ENCODE measurements at places on chromosomes 5 and 9. TPM values are rescaled to one million over a fixed set of nuclear protein-coding genes. Genes with fewer than 3 reads are reported as not detected.
A peak's percentile ranks its signal among the peaks of the same experiment; 100 is the strongest.

DNA sequence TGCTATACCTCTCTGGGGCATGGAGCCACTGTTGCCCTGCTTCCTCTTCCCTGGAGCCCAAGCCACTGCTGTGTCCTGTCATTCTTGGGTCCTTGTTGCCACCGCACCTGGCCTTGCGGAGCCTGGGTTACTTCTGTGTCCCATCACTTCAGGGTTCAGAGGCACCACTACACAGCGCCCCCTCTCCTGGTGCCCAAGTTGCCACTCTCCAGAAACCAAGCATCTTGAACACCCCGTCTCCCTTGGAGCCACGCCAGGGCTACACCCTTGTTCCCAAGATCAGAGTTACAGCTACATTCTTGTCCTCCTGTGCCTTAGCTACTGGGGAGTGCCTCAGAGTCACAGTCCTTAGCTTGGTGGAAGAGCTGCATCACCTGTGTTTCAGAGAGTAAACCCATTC is 147.2 kb upstream of the CD180 start:
- H3K36me3 ChIP-seq: peaks cover 5% of the 10 kb centered on the region
- H3K27me3 ChIP-seq: peaks cover 1% of the 10 kb centered on the region
- no peak overlapping the region for H3K27ac ChIP-seq

Gene IL3
- total RNA-seq: not detected

Gene PCDHGB5
- 9.3 TPM for total RNA-seq

- DNase-seq: no peak
- no peaks in the 10 kb centered on the region for H3K27me3 ChIP-seq
- H3K4me1 ChIP-seq: no peaks in the 10 kb centered on the region
Observed at GRCh38 chr5:153308282-153308681, 182.2 kb upstream of the GRIA1 start.

Gene FAM221B
- total RNA-seq: not detected

GRCh38 chr5:152004095-152004494 is 79.4 kb upstream of the GLRA1 start:
- peak overlapping the region; percentile 62 for H3K4me3 ChIP-seq
- H3K36me3 ChIP-seq: peaks cover 5% of the 10 kb centered on the region
- peaks cover 6% of the 10 kb centered on the region for H3K27me3 ChIP-seq
- DNase-seq: peak; percentile 54
- peaks cover 25% of the 10 kb centered on the region for H3K4me1 ChIP-seq

DNA sequence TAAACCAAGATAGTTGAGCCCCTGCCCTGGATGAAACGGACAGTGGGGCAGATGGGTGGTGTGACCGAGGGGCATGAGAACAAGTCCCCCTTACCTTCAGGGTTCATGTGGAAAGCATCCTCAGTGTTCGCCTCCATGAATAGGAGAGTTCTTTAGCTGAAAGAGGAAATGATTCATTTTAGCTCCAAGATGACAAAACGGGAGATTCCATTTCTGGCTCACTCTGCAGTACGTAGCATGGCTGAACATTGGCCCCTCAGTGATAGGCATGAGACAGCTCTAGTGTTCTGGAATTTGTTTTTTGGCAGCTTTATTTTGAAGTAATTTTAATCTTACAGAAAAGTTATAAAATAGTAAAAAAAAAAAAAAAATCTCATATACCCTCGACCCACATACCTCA is 70.2 kb upstream of the AGXT2 start:
- no peak overlapping the region for H3K27ac ChIP-seq
- H3K27me3 ChIP-seq: no peaks in the 10 kb centered on the region
- no peak for DNase-seq
- H3K4me1 ChIP-seq: no peaks in the 10 kb centered on the region
- no peaks in the 10 kb centered on the region for H3K36me3 ChIP-seq
- H3K4me3 ChIP-seq: no peak overlapping the region

GRCh38 chr5:58090704-58091103 is 369.2 kb downstream of the PLK2 start:
- H3K4me3 ChIP-seq: no peak overlapping the region
- H3K4me1 ChIP-seq: no peaks in the 10 kb centered on the region
- H3K36me3 ChIP-seq: no peaks in the 10 kb centered on the region
- DNase-seq: no peak

DNA sequence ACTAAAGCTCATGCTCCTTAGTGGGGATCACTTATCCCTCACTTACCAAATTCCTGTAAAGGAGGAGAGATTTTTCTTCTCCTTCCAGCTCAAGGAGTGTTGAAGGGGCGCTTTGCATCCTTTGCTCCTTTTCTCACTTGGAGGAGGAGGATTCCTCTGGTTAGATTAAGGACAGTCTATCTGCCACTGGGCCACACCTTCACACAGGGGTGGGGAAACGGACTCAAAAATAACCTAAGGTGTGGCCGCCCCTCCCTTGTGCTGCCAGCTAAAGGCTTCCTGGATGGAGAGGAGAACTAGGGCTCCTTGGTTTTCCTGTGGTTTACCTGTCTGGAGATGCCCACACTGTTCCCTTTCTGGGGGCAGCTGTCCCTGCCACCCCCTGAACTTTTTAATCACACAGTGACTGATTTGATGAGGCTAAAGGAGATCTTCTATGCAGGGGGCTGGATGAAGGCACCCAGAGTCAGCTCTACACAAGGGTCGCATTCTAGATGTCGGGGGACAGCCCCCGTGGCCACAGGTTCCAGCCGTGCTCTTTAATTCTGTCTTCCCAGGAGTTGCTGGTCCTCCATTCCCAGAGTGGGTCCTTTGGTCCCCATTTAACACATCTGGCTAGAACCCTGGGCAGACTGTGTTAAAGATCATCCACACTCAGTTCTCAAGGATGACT is 14.4 kb downstream of the GLRX start:
- peaks cover 14% of the 10 kb centered on the region for H3K4me1 ChIP-seq
- no peak for DNase-seq
- peaks cover 12% of the 10 kb centered on the region for H3K36me3 ChIP-seq

Gene TRIM7
- 0.93 TPM for total RNA-seq

DNA sequence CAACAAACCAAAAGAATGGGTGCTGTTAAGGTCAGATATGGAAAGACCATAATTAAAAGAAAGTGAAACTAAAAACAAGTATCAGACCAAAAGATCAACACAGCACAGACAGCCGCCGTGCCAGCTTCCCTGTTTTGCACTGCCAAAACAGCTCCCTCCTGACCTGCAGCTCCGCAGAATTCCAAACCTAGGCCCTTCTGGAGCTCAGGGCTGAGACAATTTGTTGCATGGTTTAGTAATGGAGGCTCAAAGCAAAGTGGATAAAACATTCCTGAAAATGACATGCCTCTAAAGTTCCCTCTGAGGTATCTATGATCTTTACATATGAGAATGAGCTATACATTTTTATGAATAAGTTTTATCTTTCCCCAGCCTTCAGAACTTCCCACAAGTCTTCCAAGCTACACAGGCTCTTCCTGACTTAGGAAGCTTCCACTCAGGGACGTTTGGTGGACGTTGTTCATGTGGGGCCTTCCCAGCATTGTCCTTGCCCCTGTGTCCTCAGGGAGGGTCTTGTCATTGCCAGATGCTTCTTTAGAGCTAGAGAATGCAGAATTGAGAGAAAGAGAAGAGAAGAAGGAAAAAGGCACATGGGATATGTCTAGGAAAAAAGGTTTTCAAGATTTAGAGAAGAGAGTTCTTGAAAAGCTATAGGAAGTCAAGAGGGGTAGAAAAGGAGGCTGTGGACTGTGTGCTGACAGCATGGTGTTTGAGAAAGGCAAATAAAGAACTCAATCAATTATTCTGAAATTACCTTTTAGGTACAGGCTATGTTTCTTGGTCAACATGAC is 28.4 kb upstream of the SSBP2 start:
- DNase-seq: no peak
- peaks cover 17% of the 10 kb centered on the region for H3K4me1 ChIP-seq
- H3K36me3 ChIP-seq: no peaks in the 10 kb centered on the region
- no peaks in the 10 kb centered on the region for H3K27me3 ChIP-seq
- no peak overlapping the region for H3K27ac ChIP-seq
- H3K4me3 ChIP-seq: no peak overlapping the region

Gene KLF4
- total RNA-seq: 72.1 TPM

All from glutamatergic neuron (in vitro differentiated cells).